Activated CD8-positive, alpha-beta memory T cell treated with anti-CD3 and anti-CD28 coated beads for 4 hours (primary cell): ENCODE measurements at places on chromosomes 4 and X.

DNA sequence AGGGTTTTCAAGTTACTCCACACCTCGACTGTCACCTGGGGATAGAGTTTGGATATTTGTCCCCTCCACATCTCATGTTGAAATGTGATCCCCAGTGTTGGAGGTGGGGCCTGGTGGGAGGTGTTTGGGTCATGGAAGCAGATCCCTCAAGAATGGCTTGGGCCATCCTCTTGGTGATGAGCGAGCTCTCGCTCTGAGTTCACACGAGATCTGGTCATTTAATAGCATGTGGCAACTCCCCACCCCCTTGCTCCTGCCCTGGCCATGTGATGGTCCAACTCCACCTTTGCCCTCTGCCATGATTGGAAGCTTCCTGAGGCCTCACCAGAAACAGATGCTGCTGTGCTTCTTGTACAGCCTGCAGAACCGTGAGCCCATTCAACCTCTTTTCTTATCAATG lies 8.3 kb downstream of the CTAG1A start:
- DNase-seq: no peak

DNA sequence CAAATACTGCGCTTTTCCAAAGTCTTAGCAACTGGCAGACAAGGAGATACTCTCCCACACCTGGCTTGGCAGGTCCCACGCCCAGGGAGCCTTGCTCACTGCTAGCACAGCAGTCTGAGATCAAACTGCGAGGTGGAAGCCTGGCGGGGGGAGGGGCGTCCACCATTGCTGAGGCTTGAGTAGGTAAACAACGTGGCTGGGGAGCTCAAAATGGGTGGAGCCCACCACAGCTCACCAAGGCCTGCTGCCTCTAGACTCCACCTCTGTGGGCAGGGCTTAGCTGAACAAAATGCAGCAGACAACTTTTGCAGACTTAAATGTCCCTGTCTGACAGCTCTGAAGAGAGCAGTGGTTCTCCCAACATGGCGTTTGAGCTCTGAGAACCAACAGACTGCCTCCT lies 23.0 kb upstream of the NFKB1 start:
- no peak for DNase-seq

DNA sequence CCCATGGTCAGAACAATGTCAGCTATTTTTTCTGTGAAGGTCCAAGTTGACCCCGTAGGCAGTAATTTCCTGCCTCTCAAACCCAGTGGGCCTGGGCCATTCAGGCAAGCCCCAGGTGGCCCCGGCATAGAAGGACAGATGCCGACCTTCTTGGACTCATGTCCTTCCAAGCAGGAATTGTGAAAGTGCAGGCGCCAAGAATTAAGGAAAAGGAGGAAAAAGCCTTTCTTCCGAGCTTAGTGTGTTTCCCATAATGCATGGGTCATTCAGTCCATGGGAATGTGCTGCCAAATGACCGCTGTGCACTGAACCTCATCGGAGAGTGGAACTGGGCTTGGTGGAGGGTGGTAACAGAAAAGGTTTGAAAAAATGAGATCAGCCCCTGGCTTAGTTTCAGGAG lies 196.5 kb upstream of the HS3ST1 start:
- DNase-seq: no peak

- no peak for DNase-seq
These were observed 373.6 kb downstream of the FBXW7 start for GRCh38 chr4:152162331-152162697.

DNA sequence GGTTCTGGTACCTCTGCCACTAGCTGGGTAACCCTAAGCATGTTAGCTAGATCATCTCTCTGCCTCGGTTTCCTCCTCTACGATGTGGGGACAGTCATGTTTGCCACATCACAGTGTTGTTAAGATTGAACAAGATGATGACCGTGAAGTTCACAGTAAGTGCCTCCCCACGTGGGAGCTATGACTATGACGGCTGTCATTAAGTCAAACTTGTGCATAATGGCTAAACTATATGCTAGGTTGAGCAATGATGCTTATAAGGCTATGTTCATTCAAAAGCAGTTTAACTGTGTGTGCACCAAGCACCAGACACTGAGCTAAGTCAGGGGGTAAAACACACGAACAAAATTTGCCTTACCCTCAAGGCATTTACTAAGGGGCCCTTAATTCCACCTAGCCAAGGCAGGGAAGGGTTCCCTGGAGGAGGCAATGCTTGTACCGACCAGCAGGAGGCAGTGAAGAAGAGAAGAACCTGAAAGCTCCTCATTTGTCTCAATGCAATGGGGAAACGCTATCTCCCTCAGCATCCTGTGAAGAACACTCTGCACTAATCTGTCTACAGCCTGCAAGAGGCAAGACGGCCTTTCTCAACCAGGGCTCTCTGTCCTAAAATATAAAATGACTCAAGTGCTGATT lies 52.9 kb downstream of the MAP7D2 start:
- no peak for DNase-seq

GRCh38 chrX:16807548-16807947 lies 21.3 kb downstream of the TXLNG start:
- DNase-seq: no peak

DNA sequence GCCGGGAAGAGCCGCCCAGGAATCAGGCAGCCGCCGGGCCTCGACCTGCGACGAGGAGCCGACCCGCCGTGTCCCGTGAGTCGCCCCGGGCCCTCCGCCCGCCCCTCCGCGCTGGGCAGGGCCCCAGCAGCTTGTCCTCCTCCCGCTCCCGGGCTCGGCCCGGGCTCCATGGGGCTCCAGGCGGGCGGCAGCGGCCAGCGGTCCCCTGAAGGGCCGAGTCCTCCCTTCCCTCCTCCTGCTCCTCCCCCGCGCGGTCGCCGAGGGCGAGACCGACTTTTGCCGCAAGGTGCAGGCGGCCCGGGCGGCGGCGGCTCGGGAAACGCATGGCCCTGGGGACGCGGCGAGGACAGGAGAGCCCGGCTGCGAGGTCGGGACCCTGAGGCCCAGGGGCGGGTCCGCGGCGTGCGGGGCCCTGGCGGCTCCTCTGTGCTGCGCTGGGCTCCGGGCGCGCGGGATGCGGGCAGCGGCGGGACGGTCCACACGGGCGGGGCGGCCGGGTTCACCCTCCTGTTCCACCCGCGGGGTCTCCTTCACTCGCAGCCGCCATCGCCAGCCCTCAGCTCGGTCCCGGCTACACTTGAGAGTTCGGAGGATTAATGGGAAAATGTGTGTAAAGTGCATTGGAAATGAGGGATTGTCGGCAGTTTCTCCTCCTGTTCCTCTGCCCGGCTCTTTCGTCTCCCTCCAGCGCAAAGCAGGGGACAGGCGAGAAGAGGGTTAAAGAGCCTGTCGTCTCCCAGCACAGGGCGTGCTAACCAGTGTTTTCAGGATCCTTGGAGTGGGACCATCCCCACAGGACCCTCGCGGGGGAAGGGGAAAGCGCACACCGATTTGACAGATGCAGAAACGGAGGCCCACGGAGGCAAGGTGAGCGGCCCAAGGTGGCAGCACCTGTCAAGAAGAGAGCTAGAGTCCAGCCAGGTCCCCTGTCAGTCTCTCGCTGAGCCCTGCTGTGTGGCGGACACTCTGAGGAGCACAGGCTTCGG lies 16.6 kb upstream of the ZNF718 start:
- DNase-seq: no peak

GRCh38 chr4:153232768-153233167 lies 28.5 kb downstream of the TRIM2 start:
- DNase-seq: no peak

DNA sequence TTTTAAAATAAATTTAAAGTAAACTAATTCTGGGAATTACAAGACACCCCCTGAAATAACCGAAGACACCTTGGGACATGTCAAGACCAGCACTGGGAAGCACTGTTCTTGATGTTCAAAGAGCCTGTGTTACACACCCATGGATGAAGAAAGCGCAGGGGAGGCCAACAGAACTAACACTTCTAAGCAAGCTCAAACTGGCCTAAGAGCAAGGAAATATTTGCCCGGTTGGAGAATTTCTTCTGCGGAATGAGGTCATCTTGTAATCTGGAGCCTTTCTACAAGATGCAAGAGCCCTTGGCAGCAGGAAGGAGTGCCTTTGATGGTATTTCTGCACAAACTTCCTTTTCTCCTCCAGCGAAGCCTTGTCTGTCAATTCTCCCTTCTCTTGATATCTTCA lies 9.3 kb upstream of the EFHC2 start:
- no peak for DNase-seq

DNA sequence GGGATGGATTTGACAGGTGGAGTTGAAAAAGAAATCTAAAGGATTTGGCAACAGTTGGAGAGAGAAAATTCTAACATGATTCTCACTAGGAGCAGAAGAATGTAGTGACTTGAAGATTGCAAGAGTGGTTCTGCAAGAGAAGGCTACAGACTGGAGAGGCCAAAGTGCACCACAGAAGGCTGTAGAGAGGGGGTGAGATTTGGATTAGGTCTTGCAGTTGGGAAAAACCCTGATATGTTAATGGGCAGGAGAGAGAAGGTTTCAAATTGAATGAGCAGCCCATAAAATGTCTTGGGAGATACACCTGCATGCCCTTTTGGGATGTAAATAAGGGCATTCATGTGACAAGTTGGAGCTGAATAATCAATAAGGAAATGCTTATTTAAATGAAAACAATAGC lies 14.7 kb upstream of the VEGFD start:
- no peak for DNase-seq

DNA sequence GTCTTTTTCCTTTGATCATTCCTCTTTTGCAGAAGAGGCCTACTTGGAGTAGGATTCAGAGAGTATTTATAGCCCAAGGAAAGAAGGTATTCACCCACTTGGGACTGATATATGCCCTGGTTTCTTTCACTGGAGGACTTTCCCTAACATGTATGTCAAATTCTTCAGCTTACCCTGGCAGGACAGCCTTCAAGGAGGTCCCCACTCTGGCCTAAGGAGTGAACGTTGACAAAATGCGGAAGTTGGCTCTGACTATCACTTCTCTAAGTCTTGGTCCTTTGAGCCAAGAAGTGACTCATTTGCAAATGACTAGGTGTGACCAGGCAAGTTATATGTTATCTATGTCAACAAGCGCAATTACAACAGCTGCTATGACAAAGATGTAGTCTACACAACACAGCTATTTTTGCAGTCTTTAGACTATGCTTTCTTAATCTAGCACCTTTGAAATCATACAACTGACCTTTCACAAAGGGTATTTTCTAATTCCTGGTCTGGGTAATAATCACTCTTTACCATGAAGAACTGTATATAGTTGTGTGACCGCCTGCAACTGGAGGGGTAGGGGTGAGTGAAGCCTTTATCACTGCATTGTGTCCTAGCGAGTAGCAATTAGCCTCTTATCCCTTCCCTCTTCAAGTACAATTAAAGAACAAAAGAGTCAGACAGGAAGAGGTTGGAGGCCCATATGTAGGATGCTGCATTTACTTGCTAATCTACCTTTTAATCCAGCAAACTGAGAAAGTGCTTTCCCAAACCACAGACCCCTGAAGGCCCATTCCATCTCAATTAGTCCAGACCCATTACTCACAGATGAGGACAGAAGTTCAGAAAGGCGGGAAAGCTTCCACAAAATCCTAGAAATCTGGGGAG lies 50.1 kb downstream of the RASGEF1B start:
- no peak for DNase-seq

DNA sequence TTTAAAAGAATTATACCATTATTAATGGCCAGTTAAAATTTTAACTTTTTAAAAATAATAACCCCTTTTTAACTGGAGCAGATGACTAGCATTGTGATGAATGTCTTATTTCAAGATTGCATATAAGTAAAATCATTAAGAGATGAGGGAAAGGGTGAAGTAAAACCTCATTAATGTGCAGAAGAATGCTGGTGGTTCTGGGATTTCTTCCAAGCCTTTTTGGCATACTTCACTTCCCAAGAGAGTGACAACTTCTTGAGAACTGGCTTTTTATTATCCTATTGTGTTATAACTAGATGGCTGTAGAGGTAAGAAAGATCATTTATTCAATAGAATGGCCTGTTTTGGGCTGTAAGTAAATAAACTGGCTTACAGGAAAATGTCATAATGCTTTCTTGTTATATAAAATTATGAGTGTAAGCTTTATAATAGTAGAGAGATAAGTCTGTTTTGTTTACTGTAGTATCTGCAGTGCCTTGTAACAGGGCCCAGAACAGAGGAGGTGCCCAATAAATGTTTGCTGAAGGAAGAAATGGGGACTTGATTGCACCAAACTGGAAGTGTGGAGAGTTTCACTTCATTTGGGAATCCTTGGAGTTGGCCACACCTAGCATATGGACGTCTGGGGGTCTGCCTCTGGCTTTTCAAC lies 242.9 kb upstream of the PITX2 start:
- DNase-seq: no peak

DNA sequence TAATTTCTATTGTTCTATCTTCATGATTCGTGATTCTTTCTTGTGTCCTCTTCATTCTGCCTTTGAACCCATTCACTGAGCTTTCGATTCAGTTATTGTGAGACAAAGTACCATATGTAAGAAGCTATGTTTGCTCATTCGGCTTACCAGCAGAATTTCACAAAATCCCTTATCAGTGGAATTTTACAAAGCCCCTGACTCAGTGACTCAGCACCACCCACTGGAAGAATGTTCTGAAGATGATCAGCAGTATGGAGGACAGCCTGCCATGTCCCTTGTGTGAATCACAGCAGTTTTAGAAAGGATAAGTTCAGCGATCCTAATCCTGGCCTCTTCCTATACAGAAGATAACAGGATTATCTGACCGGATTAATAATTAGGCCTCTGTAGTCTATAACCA lies 5.8 kb upstream of the UXT start:
- no peak for DNase-seq

- no peak for DNase-seq
These were observed 518.8 kb downstream of the RAB28 start for GRCh38 chr4:12965334-12965733.

GRCh38 chr4:52996261-52997131 lies 134.4 kb downstream of the RASL11B start:
- no peak for DNase-seq

DNA sequence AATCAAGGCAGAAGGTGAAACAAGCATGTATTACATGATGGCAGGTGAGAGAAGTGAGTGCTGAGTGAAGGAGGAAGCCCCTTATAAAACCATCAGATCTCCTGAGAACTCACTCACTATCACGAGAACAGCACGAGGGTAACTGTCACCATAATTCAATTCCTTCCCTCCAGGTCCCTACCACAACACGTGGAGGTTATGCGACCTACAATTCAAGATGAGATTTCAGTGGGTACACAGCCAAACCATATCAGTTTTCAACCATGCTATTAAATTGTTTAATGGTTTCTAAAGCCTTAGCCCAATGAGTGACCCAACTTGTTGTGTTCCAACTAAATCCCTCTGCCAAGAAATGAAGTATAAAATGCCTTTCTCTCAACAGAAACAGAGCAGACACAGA lies 519.8 kb downstream of the GBA3 start:
- DNase-seq: no peak

DNA sequence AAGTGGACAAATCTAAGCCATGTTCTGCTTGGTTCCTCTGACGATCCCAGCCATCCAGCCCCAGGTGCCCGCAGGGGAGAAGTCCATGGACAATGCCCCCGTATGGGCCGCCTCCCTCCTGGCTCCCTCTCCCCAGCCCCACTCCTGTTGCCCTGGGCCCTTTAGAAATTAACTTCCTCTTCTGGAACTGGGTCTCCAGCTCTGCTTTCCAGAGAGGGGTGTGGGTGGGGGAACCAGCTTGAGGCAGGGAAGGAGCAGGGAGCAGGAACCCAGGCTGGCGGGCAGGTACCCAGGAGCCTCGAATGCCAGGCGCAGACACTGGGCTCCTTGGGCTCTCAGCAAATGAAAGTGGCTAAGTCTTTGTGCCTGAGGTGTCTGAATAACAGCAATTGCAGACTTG lies 12.7 kb upstream of the ABLIM2 start:
- no peak for DNase-seq
